Urinary bladder (tissue), 4 donors: ENCODE measurements at places on chromosomes 1 and 21. TPM values are rescaled to one million over a fixed set of nuclear protein-coding genes. Genes with fewer than 3 reads are reported as not detected.

- DNase-seq: no peak
These were observed 59.6 kb downstream of the USP24 start for GRCh38 chr1:55155522-55155921.

DNA sequence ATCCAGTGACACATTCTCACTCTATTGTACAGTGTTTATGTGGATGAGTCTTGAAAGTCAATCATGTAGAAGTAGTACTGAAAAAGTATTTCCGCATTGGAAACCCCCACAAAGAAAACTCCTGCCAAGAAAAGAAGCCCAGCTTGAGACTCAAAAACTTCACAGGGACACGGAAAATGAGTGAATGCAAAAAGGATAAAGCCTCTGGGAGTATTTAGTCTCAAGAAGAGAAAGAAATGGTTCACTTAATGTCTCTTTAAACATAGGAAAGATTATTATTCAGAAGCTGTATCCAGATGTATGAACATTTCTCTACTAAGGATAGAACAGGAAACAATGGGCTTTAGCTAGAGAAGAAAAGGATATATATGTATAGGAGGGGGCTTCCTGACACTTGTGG lies 304.5 kb downstream of the BARHL2 start:
- DNase-seq: no peak

GRCh38 chr21:18041012-18041411 lies 203.6 kb upstream of the CHODL start:
- DNase-seq: no peak

The TRIM63 gene
- total RNA-seq: 1.8 TPM

DNA sequence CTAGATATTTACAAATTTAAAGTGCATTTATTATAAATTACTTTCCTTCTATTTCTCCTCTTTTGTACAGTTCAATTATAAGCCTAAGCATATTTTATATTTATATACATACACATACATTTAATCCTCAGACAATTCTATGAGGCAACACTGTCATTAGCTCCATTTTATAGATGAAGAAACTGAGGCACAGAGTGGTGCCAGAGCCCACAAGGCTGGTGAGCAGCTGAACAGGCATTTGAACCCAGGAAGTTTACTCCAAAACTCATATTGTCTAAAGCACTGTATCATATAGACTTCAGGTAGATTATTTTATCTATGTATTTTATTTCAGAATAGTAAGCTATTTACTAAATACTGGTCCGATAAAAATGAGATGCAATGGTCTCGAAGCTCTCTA lies 52.3 kb downstream of the PTP4A2 start:
- DNase-seq: no peak

The RGS4 gene
- 26.0 TPM for total RNA-seq

The CAMK2N1 gene
- 17.1 TPM for total RNA-seq

GRCh38 chr1:115954684-115955083 lies 21.6 kb upstream of the SLC22A15 start:
- no peak for DNase-seq

DNA sequence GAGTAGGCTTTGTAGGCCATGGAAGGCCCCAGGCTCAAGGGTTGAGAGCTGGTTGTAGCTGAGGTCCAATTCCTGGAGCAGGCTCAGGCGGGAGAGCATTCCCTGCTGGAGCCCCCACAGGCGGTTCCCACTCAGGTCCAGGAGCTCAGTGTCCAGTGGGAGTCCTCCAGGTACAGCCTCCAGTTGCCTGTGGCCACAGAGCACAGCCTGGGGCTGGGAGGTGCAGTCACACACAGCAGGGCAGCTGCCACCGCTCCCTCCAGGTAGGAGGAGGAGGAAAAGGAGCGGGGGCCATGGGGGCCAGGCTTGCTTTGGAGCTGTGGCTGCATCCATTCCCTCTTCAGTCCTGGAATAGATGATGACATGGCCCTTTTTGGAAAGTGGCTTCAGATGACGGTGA lies 2.8 kb downstream of the LINGO4 start:
- no peak for DNase-seq

The C1QTNF12 gene
- 0.53 TPM for total RNA-seq

The PGM1 gene
- total RNA-seq: 61.4 TPM

The CHRM3 gene
- 58.5 TPM for total RNA-seq

- DNase-seq: no peak
These were observed 116.9 kb downstream of the RGS7 start for GRCh38 chr1:241240069-241240468.

- DNase-seq: no peak
These were observed 59.6 kb downstream of the EXTL2 start for GRCh38 chr1:100834777-100835660.

The IQCC gene
- 3.2 TPM for total RNA-seq

The CCDC181 gene
- total RNA-seq: 2.0 TPM

DNA sequence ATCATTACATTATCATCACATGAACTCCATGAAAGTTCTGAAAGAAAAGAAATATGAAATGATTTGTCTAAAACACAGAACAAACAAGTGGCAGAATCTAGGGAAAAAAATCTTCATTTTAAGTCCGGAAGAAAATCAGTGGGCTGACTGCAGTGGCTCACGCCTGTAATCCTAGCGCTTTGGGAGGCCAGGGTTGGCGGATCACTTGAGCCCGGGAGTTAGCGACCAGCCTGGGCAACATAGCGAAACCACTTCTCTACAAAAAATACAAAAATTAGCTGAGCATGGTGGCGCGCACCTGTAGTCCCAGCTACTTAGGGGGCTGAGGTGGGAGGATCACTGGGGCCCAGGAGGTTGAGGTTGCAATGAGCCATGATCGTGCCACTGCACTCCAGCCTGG lies 4.8 kb downstream of the FOXJ3 start:
- DNase-seq: no peak

DNA sequence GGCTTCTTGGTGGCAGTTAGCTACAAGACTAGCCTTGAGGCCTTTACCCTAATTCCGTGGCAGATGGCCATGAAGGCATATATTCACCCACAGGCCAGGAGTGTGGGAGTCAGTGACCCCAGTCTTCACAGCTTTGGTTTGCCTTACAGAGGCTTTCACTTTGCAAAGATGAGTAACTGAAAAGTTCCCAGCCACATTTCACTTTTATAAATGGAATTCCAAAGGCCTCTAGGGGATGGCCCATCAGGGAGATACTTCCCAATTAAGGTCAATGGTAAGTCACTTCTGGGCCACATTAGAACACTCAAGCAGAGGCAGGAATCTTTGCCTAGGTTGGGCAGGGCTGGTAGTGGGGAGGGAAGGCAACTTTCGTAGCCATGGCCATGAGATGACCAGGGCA lies 13.1 kb upstream of the HEYL start:
- no peak for DNase-seq

The PTGER3 gene
- total RNA-seq: 36.0 TPM

GRCh38 chr1:43942411-43942810 lies 4.3 kb upstream of the IPO13 start:
- no peak for DNase-seq

DNA sequence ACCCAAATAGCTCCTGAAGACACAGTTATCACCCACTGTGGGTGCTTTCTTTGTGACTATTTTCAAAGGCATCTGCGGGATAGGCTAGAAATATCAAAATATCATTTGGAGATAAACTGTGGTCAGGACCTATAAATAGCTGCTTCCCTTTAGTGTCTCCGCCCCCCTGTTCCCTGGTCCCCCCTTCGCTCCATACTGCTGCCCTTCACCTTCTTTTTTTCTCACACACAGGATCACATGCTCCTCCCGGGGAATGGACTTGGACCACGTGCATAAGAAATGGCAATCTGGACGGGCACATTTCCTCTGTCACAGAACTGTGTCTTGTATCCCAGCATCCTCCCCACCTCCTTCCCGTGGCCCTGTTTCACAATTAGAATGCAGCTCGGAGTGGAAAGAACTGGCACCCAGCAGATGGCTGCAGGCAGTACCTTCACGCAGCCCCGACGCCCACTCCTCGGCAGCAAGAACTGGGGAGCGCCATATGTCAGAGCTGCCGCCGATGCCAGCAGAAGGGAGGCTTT lies 68.8 kb upstream of the SSX2IP start:
- no peak for DNase-seq

The WDR64 gene
- total RNA-seq: not detected

DNA sequence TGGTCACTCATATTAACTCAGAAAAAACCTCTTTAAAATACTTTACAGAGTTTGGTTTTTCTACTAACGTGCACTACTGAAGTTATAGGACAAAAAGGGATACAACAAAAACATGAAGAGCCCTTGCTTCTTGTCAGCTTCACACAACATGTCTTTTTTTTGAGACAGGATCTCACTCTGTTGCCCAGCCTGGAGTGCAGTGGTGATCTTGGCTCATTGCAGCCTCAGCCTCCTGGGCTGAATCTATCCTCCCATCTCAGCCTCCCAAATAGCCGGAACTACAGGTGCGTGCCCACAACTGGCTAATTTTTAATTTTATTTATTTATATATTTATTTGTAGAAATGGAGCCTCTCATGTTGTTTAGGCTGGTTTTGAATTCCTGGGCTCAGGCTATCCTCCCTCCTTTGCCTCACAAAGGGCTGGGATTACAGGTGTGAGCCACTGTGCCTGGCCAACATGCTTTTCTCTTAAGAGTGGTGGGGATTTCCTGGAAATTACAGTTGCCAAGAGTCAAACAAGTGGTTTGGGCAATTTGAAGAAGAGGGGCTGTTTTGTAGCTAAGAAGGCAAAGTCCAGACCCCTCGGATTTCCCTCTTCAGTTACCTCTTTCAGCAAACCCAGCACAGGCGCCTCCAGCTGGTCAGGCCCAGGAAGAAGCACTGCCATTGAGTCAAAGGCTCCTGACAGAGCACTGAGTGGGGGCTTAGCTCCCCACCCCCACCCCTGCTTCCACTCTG lies 6.4 kb upstream of the SMPDL3B start:
- no peak for DNase-seq

The IARS2 gene
- 71.1 TPM for total RNA-seq

The SPRR3 gene
- total RNA-seq: 10.0 TPM

- no peak for DNase-seq
These were observed 17.6 kb upstream of the IFI6 start for GRCh38 chr1:27689423-27690173.

The OR2G6 gene
- not detected for total RNA-seq

DNA sequence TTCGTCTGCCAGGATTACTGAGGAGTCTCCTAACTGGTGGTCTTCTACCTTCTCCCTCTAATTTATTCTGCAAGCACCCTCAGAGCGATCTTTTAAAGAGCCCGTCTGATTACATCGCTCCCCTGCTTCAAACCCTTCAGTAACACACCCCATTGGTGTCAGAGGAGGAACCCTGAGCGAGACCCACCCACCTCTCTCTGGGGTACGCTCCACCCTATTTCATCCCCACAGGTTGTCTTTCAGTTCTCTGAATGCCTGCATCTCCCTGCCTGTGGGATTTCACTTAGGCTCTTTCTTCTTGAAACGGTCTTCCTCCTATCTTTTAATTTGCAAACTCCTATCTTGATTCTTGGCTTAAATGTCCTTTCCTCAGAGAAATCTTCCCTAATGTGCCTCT lies 39.4 kb downstream of the C1orf21 start:
- DNase-seq: no peak

- DNase-seq: no peak
These were observed 21.8 kb upstream of the PLEKHO1 start for GRCh38 chr1:150127868-150128267.

The MATN1 gene
- total RNA-seq: 0.85 TPM

The CELSR2 gene
- total RNA-seq: 3.6 TPM

The TSSK3 gene
- total RNA-seq: 0.79 TPM

GRCh38 chr1:31127266-31127665 lies 61.7 kb upstream of the PUM1 start:
- DNase-seq: no peak

The AADACL3 gene
- not detected for total RNA-seq

- no peak for DNase-seq
These were observed 61.9 kb downstream of the ST6GALNAC5 start for GRCh38 chr1:76929136-76929535.

DNA sequence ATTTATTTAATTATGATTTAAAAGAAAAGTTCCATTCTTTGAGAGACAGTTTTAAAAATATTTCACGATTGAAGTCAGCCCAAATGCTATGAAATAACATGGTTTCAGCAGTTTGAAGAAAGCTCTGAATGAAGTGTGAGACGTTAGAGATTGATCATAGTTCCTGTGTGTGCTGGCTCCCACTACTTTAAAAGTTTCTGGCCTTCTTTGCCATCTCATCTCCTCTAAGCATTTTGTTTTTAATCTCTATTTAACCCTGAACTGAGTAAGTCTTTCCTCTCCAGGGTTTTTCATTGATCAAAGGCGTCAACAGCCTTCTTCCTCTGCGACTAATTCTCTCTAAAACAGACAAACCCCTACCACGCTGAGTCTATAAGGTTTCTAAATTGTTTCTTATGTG lies 225.3 kb upstream of the B3GALT2 start:
- DNase-seq: no peak

GRCh38 chr1:222346955-222347354 lies 200.9 kb downstream of the HHIPL2 start:
- DNase-seq: no peak

The TSPAN2 gene
- 55.4 TPM for total RNA-seq

GRCh38 chr1:60753036-60753900 lies 329.1 kb upstream of the NFIA start:
- no peak for DNase-seq

The CSF1 gene
- total RNA-seq: 10.9 TPM

The TFF3 gene
- total RNA-seq: 6.8 TPM

The CHD1L gene
- total RNA-seq: 29.8 TPM

DNA sequence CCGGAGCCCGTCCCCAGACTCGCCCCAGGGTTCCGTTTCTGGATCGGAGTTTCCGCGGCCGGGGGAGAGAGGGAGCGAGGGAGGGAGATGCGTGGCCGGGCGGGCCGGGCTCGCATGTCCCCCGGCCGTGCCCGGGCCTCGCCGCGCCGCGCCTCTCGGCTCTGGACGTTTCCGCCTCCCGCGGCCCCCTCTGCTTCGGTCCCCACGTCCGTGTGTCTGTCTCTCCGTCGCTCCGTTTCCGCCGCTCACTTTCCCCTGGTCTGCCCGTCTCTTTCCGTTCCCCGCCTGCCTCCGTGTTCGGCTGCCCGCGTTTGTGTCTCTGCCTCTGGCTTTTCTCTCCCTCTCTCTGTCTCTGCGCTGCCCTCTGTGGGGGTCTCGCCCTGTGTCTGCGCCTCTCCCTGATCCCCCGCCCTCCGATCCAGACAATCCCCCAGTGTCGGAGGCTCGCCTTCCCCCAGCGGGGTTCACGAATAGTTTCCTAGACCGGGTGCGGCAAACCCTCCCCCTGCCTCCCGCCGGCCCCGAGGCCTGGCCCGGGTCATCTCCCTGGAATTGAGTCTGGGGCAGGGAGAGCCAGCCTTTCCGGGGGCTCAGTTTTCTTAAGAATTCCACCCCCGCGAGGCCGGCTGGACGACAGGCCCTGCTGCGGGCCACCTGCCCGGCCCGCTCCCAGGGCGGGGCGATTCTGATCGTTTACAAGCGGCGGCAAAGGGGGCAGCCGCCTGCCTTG lies 735 bp downstream of the NBL1 start:
- no peak for DNase-seq

DNA sequence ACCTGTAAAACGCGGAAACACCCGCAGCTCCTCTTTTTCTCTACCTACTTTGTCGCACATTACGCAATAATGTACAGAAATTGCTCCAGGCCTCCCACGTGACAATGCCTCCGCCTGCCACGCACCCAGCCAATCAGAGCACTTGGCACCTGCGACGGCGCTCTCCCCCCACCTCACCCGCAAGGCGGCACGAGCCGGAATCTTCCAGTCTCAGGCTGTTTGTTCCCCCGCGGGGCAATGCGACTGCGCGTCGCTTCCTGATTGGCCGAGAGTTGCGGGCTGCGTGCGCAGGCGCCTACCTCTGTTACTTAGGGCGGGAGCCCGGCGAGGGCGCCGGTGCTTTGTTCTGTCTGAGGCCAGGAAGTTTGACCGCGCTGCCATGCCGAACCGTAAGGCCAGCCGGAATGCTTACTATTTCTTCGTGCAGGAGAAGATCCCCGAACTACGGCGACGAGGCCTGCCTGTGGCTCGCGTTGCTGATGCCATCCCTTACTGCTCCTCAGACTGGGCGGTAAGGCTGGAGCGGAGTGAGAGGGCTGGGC lies at the start of gene MAEL:
MAEL (plus strand) TSS at position 307 of the 542 bp plus-strand sequence; CDS start at position 380, 73 bp downstream.
- no peak for DNase-seq

GRCh38 chr1:187264995-187265602 lies 436.4 kb downstream of the PLA2G4A start:
- DNase-seq: peak; percentile 53
